ENCODE measurements at places on chromosomes 13 and 19. TPM values are rescaled to one million over a fixed set of nuclear protein-coding genes. Genes with fewer than 3 reads are reported as not detected.
A peak's percentile ranks its signal among the peaks of the same experiment; 100 is the strongest.

DNA sequence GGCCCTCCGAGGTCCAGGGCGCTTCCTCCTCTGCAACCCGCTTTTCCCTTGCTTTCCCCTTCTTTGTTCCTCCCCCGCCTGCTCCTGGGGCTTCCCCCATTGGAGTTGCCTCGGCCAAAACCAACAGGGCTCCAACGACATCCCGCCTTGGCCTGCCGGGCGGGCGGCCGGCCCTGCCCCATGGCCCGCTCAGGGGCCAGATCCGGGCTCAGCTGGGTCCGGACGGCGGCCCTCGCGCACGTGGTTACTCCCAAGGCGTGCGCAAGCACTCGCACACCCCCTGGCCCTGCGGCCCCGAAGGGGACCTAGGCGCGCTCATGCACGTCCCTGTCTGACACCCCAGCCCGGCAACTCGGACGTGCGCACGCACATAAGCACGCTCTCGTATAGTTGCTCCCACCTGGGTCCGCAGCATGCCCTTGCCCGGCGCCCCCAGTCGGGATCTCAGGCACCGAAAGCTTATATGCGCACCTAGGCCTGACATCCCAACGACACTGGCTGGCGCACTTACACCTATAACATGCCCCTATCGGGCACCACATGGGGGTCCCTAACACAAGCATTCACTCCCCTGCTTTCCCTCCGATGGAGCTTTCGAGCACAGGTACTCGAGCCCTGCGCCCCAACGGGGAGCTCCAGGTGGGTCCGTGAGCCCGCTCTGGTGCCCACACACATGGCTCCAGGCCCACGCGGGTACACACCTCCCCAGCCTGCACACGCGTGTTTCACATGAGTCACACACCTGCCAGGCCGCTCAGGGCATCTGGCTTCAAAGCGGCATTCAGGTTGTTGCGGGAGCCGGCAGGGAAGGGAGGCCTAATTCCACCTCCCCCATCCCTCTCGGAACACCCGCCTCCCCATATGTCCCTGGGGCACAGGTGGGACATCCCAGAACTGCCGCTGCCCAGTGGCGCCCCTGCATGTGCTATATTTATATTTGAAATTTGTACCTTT is 15.0 kb downstream of the NFIX start:
- no peak for DNase-seq

GRCh38 chr13:49220036-49220855 is at the start of gene MLNR:
MLNR (plus strand) TSS chr13:49220338; CDS start chr13:49220338, 0 bp downstream.
- peak; percentile 19 for DNase-seq

- DNase-seq, result no peak
These were observed 439.3 kb downstream of the PCDH20 start for GRCh38 chr13:60976367-60976766.

DNA sequence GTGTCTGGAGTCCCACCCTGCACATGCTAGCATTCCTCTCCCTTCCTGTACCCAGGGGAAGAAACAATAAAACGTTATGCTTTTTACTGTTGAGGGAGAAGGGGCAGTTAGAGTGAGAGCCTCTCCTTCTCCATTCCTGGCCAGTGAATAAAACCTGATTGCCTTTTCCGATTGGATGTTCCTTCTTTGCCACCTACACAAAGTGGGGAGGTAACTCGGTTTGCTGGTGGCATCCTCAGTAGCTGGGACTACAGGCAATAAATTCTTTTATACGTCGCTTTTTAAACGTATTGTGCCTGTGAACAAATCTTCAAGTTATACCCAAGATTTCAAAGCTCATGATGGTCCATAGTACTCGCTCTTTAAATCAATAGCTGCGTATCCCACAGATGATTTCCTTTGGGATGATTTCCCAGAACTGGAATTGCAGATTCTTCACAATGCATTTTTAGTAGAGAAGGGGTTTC is 660 bp upstream of the MVB12A start:
- no peak for DNase-seq

- peak; percentile 9 for DNase-seq
These were observed 968.8 kb downstream of the TUBA3C start for GRCh38 chr13:18212873-18213272.

- DNase-seq, result no peak
These were observed 4.6 kb upstream of the CDC42EP5 start for GRCh38 chr19:54477650-54478049.

Gene KLK4
- total RNA-seq, result not detected
